ENCODE measurements at places on chromosomes 7 and 10.
A peak's percentile ranks its signal among the peaks of the same experiment; 100 is the strongest.

GRCh38 chr10:56895306-56895705 is 534.2 kb upstream of the ZWINT start:
- DNase-seq: no peak

GRCh38 chr10:10222304-10222841 is 795.3 kb upstream of the CELF2 start:
- no peak for DNase-seq

- peak; percentile 90 for DNase-seq
These were observed 202.1 kb downstream of the TNS3 start for GRCh38 chr7:47379629-47380324.

DNA sequence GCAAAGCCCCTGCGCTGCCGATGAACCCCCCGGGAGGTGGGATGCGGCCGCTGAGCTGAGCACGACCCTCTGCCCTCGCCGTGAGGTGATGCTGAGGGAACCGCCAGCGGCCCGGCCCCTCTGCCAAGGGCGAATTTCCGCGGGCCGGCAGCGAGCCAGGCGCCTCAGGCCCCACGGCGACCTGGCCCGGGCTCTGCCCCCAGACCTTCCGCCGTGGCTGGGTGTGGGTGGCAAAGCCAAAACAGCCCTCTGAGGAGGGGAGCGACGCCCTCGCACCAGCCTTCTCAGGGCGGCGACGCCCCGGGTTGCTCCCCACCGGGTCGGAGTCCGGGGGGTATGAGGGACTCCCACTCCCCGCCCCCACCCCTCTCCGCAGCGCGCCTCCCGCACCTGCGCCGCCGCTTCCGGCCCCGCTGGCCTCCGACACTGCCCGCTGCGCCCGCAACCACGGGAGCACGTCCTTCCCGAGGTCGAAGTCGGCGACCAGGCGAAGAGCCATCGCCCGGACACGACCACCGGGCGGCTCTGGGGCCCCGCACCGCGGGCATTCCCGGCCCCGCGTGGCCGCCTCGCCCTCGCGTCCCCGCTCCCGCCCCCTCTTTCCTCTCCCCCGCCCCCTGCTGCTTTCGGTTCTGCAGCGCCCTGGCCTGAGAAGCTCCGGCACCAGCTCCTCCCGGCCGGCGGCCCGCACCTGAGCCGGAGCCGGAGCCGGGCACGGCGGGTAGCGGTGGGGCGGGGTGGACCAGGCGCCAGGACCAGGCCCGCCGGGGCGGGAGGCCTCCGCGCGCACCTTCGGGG is at the start of gene GSAP:
Gene GSAP, minus strand, starts transcription at position 527 of the 798 bp plus-strand sequence. Its CDS starts 28 bp downstream, at position 499.
- peak; percentile 75 for DNase-seq

DNA sequence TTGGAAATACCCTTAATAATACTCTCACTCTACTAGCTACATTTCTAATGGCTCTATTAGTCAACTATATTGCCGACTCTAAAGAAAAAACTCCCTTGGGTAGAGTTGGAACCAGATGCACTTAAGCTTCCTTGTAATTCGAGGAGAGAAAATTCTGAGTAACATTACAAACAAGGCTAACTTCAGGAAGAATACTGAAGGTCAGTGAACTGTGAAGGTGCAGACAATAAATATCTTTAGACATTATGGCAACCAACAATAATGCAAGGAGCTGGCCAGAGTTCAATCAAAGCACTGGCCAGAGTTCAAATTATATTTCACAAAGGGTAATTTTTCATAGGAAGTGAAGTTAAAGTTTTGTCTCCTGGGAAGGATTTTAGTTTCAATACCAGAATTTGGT is 40.7 kb upstream of the MRLN start:
- DNase-seq: no peak

DNA sequence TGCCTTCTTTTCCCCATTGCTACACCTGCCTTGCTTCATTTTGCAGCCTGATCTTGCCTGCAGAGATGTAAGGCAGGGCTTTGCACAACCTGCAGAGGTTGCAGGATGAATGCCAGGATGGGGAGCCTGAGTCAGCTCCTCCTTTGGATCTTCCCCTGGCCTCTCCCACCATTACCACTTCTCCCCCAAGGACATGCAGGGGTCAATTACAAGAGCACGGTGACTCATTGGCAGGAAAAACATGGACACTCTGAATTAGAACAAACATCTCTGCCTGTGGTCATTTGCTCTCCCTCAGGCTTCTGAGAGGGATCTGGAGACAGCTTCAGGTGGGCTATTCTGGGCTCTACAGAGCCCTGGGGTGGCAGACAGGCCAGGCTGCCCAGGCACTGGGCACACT is 89.2 kb downstream of the HERPUD2 start:
- no peak for DNase-seq
